Stimulated activated memory B cell treated with anti-CD40 and anti-IgM and Interleukin-4, amounts not matched to agents 10 μg/mL and 1 μg/mL and 100 μg/mL, for 72 hours (primary cell): ENCODE measurements at places on chromosomes 2 and 18.

DNA sequence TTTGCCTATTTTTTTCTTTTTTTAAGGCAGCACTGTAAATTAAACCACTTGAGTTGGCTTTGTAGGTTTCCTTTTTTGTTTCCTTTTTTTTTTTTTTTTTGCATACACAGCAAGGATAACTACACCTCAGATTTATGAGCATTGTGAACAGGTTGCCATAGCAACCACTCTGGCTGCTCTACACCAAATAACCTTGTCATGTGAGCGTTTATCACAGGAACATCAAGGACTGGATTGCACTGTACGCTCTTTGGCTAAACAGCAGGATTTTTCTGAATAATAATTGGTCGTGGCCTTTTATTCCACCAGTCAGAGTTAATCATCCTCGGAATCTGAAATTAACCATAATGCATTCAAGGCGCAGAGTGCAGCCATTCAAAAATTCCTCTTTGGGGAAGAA is 199.1 kb upstream of the SLC14A2 start:
- no peaks in the 10 kb centered on the region for H3K4me1 ChIP-seq
- H3K4me3 ChIP-seq = no peak overlapping the region
- peaks cover 34% of the 10 kb centered on the region for H3K27me3 ChIP-seq
- no peak for ATAC-seq

GRCh38 chr18:43846299-43846698 is 569.0 kb upstream of the SYT4 start:
- no peaks in the 10 kb centered on the region for H3K4me1 ChIP-seq
- no peak overlapping the region for H3K4me3 ChIP-seq
- H3K36me3 ChIP-seq = no peaks in the 10 kb centered on the region
- no peak overlapping the region for H3K27ac ChIP-seq

DNA sequence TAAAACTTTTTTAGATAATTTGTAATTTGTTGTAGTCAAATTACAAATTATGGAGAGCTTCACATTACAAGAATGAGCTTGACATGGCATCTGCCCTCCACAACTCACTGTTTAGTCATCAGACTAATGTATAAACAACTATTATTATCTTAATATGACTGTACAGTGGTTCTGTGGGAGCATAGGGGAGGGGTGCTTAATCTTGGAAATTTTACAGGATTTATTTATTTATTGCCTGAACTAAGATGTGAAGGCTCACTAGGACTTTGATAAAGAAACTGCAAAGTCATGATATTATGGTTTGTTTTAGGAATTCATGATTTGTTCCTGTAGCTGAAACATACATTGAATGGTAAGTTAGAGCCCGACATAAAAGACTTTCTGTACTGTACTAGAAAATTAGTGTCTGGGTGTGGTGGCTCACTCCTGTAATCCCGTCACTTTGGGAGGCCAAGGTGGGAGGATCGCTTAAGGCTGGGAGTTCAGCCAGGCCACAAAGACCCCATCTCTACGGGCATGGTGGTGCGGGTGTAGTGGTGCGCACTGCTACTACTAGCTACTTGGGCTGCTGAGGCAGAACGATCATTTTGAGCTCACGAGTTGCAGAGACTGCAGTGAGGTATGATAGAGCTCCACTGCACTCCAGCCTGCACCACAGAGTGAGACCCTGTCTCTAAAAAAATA is 2.1 kb downstream of the MARCHF7 start:
- H3K36me3 ChIP-seq = peaks cover 30% of the 10 kb centered on the region
- ATAC-seq = no peak
- H3K27me3 ChIP-seq = no peaks in the 10 kb centered on the region
- H3K4me1 ChIP-seq = peaks cover 45% of the 10 kb centered on the region
- no peak overlapping the region for H3K27ac ChIP-seq

DNA sequence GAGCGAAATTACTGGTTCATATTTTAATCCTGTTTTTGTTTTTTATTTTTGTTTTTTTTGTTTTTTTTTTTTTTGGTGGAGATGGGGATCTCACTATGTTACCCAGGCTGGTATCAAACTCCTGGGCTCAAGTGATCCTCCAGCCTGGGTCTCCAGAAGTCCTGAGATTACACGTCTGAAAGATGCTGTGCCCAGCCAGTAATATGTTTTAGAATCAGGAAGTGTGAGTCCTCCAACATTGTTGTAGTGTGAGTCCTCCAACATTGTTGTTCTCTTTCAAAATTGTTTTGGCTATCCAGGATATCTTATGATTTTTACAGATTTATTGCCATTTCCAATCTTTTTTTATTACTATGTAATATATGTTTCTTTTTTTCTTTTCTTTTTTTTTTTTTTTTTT is 23.1 kb downstream of the TPRKB start:
- H3K4me1 ChIP-seq = peaks cover 6% of the 10 kb centered on the region
- H3K4me3 ChIP-seq = no peak overlapping the region
- H3K27ac ChIP-seq = no peak overlapping the region
- H3K36me3 ChIP-seq = peaks cover 6% of the 10 kb centered on the region
- no peak for ATAC-seq

GRCh38 chr2:75586971-75587370 is 26.2 kb upstream of the EVA1A start:
- no peaks in the 10 kb centered on the region for H3K4me1 ChIP-seq
- no peak for ATAC-seq
- no peak overlapping the region for H3K27ac ChIP-seq
- H3K27me3 ChIP-seq = peaks cover 40% of the 10 kb centered on the region

GRCh38 chr2:142951190-142952007 is 73.9 kb downstream of the KYNU start:
- ATAC-seq = no peak
- H3K4me3 ChIP-seq = no peak overlapping the region
- peaks cover 86% of the 10 kb centered on the region for H3K36me3 ChIP-seq
- H3K27ac ChIP-seq = peak overlapping the region; percentile 11

DNA sequence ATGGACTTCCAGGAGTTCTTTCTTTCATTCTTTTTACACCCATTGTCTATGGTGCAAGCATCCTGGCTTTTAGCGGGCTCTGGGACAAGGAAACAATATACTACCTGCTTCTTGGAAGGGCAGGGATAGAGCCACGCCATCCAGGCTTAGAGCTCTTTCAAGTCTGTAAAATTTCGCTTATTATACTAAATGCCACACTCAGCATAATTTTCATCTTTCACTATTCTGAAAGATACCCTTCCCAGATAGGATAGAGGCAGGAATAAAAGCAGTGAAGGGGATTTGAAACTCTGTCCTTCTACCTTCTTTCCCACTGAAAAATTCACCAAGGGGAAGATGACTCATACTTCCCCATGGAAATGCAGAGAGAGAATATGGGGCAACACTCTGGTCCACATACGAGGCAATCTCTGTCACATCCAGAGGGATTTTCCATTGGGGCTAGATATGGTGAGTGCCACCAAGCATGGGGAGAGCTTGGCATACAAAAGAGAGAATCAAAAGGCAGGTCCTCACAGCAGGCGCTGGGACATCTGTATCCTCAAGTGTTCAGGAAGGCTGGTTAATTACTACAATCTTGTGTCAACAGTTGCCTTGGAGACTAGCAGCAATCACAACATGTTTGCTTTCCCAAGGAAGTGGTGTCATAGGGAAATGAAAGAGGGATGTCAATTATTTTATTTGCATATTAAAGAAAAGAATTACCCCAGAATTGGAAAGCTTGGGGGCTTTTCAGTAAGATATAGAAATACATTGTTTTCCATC is 127.6 kb downstream of the TDRD15 start:
- no peaks in the 10 kb centered on the region for H3K27me3 ChIP-seq
- no peaks in the 10 kb centered on the region for H3K36me3 ChIP-seq
- no peak for ATAC-seq
- H3K27ac ChIP-seq = no peak overlapping the region
- no peak overlapping the region for H3K4me3 ChIP-seq

DNA sequence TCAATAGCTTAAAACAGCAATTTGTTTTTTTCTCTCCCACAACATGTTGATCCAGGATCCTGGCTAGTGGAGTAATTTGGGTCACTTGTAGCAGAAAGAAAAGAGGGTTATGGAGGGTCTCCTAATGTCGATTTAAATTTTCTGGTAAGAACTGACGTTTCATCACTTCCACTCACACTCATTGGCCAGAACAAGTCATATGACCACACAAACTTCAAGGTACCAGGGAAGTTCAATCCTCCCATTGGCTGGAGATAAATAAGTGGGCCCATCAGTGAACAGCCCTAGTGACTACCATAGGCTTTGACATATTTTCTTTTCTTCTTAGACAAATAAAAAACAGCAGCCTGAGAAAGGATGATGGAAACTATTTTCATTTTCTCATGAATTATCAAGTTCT is 8.3 kb upstream of the TMEM131 start:
- peaks cover 25% of the 10 kb centered on the region for H3K4me1 ChIP-seq
- H3K4me3 ChIP-seq = no peak overlapping the region
- H3K36me3 ChIP-seq = no peaks in the 10 kb centered on the region
- ATAC-seq = no peak
- peak overlapping the region; percentile 39 for H3K27ac ChIP-seq
- no peaks in the 10 kb centered on the region for H3K27me3 ChIP-seq

DNA sequence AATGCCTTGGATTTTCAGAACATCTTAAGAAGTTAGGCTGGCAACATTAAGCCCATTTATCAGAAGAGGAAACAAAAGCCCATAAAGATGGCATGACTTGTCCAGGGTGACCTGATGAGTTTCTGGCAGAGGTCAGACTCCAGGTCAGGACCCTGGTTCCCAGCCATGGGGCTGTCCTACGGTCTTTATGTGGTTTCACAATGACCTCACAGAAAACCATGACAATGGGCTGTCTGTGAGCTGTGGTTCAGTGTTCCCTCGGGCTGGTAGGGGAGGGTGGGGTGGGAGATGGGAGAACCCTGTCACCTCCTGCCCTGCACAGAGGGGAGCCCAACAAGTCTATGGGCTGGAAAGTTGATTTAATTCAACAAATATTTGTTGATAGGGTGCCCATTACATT is 101.8 kb downstream of the LOXHD1 start:
- H3K27me3 ChIP-seq = peaks cover 6% of the 10 kb centered on the region
- no peak for ATAC-seq
- no peak overlapping the region for H3K4me3 ChIP-seq
- H3K27ac ChIP-seq = no peak overlapping the region

GRCh38 chr2:174076975-174077374 is 111.8 kb upstream of the SP3 start:
- H3K4me1 ChIP-seq = peaks cover 7% of the 10 kb centered on the region
- H3K4me3 ChIP-seq = no peak overlapping the region
- peaks cover 23% of the 10 kb centered on the region for H3K36me3 ChIP-seq
- ATAC-seq = no peak
- H3K27ac ChIP-seq = no peak overlapping the region

DNA sequence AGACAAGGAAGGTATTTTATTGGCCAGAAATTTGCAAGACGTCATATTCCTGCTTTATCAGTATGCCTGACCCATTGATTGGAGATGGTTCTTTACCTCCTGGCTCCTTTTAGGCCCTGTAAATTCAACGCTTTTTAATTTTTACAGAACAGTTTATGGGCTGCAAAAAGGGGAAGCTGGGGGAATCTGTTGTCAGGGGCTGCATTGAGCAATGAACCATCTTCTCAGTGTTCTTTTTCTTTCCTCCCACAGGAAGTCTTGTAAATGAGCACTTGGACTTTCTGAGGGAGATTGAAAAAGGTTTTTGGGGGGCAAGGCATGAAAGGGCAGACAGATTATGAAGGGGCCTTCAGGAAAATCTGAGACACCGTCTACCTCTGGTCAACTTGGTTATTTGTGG is 503.6 kb upstream of the TNP1 start:
- H3K27ac ChIP-seq = no peak overlapping the region
- ATAC-seq = no peak
- no peaks in the 10 kb centered on the region for H3K27me3 ChIP-seq
- no peak overlapping the region for H3K4me3 ChIP-seq

GRCh38 chr2:167929484-167929883 is 317.9 kb downstream of the STK39 start:
- H3K4me1 ChIP-seq = no peaks in the 10 kb centered on the region
- no peaks in the 10 kb centered on the region for H3K36me3 ChIP-seq
- no peak for ATAC-seq
- no peaks in the 10 kb centered on the region for H3K27me3 ChIP-seq
- H3K27ac ChIP-seq = no peak overlapping the region

- H3K4me3 ChIP-seq = peak overlapping the region; percentile 43
- H3K27me3 ChIP-seq = peaks cover 13% of the 10 kb centered on the region
- peak overlapping the region; percentile 78 for H3K27ac ChIP-seq
- no peak for ATAC-seq
- peaks cover 43% of the 10 kb centered on the region for H3K4me1 ChIP-seq
Measured at GRCh38 chr2:190717764-190718651, 69.1 kb downstream of the NAB1 start.

DNA sequence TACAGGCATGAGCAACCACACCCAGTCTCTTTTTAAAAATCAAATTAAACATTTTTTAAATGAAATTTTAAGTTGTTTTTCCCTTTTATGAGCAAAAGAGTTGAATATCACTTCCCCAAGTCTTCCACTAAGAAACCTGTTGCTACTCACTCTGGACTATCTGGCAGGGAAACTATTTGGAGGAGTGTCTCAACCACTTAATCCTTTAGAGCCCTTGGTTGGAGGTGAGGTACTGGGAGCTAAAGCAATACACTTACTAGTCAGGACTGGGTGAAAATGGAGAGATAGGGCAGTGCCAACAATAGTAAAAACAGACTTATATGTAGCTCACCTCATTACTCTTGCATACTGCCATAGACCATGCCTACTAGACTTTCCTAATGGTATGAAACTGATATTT is 135.5 kb downstream of the RND3 start:
- ATAC-seq = no peak
- no peak overlapping the region for H3K4me3 ChIP-seq

GRCh38 chr2:206873423-206873822 is 65.9 kb upstream of the CPO start:
- H3K4me1 ChIP-seq = no peaks in the 10 kb centered on the region
- ATAC-seq = no peak
- H3K27ac ChIP-seq = no peak overlapping the region
- peaks cover 8% of the 10 kb centered on the region for H3K27me3 ChIP-seq
- no peak overlapping the region for H3K4me3 ChIP-seq
- no peaks in the 10 kb centered on the region for H3K36me3 ChIP-seq

DNA sequence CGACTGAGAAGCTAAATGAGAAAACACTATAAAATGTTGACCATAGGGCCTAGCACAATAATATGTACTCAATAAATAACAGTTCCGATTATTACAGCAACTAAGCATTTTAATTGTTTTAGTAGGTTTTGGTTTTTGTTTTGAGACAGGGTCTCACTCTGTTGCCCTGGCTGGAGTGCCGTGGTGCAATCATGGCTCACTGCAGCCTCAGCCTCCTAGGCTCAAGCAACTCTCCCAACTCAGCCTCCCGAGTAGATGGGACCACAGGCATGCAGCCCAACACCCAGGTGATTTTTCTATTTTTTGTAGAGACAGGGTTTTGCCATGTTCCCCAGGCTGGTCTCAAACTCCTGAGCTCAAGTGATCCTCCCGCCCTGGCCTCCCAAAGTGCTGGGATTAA is 54.1 kb downstream of the ESCO1 start:
- ATAC-seq = no peak
- H3K4me3 ChIP-seq = no peak overlapping the region
- no peak overlapping the region for H3K27ac ChIP-seq
- no peaks in the 10 kb centered on the region for H3K4me1 ChIP-seq

DNA sequence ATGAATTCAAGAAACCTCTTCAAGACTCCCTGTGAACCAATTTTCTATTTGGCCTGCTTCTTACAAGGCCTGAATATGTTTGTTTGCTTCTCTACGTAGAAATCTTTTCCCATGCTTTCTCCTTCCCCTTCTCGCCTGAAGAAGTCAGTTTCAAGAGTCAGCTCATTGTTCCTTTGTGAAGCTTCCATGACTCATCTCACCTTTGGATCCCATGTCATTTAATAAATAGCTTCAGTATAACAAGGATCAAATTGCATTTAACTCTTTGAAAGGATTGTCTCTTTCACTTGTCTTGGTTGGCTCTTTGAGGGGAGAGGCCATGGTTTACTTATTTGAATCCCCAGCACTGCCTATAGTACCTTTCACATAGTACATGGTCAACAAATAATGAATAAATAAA is 28.4 kb downstream of the CPS1 start:
- no peaks in the 10 kb centered on the region for H3K4me1 ChIP-seq
- no peak overlapping the region for H3K4me3 ChIP-seq
- H3K36me3 ChIP-seq = no peaks in the 10 kb centered on the region
- no peaks in the 10 kb centered on the region for H3K27me3 ChIP-seq
